ENCODE measurements at places on chromosomes 3 and 15.

GRCh38 chr3:14503033-14503705 lies 37.0 kb downstream of the GRIP2 start:
- DNase-seq, result no peak

- no peak for DNase-seq
These were observed 5.8 kb downstream of the HEXA start for GRCh38 chr15:72369964-72370363.

DNA sequence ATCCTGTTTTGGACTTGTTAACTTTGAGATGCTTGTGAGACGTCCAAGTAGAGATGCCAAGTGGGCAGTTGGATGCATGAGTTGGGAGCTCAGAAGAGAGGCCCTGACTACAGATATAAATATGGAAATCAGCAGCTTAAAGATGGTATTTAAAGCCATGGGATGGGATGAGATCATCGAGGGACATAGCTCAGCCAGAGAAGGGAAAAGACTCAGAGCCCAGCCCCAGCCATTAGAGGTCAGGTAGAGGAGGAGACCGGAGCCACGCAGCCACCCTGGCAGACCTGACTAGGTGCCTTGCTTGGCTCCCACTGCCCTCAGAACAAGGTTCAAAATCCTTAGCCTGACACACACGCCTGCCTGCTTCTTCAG lies 31.1 kb downstream of the ATP2B2 start:
- no peak for DNase-seq

DNA sequence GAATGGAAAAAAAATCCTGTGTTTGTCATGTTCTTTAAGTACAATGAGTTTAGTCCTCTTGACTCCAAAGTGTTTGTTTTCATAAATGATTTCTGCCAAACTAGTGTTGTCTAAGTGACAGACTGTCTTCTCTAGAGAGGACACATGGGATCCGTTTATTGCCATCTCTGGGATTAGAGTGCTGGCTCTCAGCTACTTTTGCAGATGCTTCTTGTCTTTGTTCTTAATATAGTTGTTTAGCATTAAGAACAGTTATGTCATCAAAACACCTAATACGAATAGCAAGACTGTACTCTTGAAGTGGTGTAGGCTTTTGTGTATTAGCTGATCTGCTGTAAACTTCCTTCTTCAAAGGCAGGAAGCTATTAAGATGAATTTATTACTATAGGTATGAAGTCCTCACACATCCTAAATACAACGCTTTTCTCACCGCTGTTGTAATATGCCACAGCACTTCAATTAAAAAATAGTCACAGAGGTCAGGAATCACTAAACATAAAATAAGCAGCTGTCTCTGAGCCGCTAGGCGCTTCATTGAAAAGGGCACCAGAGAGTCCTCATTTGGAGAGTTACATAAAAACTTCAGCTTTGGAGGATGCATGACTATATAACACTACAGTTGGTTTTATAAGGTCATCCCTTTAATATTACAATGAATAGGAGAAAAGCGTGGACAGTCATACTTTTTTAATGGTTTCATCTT lies 128.3 kb upstream of the ZNF385D start:
- DNase-seq, result no peak

GRCh38 chr3:118578559-118578958 lies 456.1 kb downstream of the IGSF11 start:
- no peak for DNase-seq

DNA sequence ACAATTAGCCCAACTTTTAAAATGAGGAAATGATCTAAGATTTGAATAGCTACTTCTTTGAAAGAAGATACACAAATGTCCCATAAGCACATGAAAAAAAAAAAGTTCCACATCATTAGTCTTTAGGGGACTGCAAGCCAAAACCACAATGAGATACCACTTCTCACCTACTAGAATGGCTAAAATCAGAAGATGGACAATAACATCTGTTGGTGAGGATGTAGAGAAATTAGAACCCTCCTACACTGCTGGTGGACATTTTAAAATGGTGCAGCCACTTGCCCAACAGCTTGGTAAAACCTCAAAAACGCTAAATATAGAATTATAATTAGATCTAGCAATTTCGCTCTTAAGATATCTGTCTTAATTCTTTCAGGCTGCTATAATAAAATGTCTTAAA lies 77.1 kb downstream of the MEX3B start:
- DNase-seq, result no peak

Data from B cell (primary cell).